ENCODE measurements at places on chromosomes 7 and 10. TPM values are rescaled to one million over a fixed set of nuclear protein-coding genes. Genes with fewer than 3 reads are reported as not detected.
A peak's percentile ranks its signal among the peaks of the same experiment; 100 is the strongest.

- no peak for DNase-seq
These were observed 70.8 kb upstream of the CDCA7L start for GRCh38 chr7:22016507-22016906.

DNA sequence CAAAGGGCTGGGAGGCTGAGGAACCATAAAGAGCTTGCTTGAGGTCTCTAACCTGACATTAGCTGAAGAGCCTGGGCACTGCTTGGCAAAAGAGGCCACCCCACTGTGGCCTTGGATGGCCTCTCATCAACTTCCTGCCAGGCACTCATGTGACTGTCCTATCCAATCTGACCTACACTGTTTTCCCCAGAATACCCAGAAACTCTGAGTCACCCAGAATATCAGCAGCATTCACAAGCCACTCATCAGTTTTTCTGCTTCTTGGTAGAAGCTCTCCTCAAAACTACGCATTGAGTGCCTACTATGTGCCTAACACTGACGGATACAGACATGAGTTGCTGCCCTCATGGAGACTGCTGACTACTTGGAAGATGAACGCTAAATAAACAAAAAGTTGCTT is 4.1 kb upstream of the NT5C2 start:
- DNase-seq, result peak; percentile 75

The IGF2BP3 gene
- total RNA-seq, result 94.2 TPM

The KIF11 gene
- 18.3 TPM for total RNA-seq

DNA sequence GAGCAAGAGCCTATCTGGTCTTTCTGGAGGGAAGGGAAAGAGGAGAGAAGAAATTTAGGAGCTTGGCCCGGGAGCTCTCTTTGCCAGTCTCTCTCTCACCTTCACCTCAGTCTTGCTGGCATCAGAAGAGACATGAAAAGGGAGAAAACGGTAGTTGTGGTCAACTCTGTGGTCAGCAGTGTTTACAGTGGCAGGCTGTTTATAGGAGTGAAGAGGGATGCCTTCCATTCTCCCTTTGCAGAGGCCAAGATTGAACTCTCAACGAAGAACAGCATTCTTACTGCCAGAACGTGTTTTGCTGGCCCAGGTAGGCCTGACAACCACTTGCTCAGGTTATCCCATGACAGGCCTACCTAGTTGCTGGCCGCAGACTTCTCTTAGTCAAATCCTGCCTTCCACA is 133.3 kb downstream of the CCDC3 start:
- no peak for DNase-seq

The MACC1 gene
- total RNA-seq, result under 0.01 TPM

DNA sequence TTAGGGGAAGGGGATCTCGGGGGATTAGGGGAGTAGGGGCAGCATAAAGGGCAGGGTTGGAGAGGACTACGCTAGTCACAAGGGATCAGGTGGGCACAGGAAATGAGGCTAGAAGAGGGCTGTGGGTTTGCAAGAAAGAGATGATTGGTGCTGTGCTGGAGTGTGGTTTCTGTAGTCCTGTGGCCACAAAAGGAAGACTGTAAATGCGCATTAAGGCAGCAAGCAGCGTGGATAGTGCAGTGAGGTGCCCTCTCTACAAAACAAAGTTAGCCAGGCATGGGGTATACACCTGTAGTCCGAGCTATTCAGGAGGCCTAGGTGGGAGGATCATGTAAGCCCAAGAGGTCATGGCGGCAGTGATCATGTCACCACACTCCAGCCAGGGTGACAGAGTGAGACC is 212.1 kb downstream of the MLLT10 start:
- no peak for DNase-seq

DNA sequence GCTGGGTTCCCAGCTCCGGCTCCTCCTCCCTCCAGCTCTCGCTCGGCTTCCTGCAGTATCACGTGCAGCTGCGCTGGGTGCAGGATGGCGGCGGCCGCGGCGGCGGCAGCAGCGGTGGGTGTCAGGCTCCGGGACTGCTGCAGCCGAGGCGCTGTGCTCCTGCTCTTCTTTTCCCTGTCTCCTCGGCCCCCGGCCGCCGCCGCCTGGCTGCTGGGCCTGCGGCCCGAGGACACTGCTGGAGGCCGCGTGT is at the start of gene CNNM1:
Gene CNNM1, plus strand, starts transcription at position 53 of the 250 bp plus-strand sequence. Its CDS starts 32 bp downstream, at position 85.
- DNase-seq, result no peak

- peak; percentile 33 for DNase-seq
These were observed 232.7 kb downstream of the IMMP2L start for GRCh38 chr7:111329367-111330234.

DNA sequence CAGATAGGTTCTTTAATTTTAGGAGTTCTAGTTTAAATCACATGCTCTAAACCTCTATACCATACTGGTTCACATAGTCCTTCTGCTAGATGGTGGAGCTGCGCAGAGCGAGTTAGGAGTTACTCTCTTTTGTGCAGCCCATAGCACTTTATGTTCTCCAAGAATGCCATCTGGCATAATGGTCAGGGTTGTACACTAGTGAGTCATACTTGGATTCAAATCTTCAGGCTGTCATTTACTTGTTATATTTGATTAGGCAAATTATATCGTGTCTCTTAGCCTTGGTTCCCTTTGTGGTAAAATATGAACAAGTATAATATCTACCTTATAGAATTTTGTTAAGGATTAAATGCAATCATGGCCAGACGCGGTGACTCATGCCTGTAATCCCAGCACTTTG is 1078.3 kb downstream of the NRG3 start:
- no peak for DNase-seq

The CTAGE15 gene
- not detected for total RNA-seq

The BLNK gene
- not detected for total RNA-seq

The CARD11 gene
- total RNA-seq, result 0.18 TPM

The FGL2 gene
- total RNA-seq, result 1.3 TPM

- no peak for DNase-seq
These were observed 170.2 kb upstream of the HABP2 start for GRCh38 chr10:113382691-113383090.

GRCh38 chr7:2494191-2495130 is 18.3 kb upstream of the GRIFIN start:
- DNase-seq, result no peak

The AKR1C8 gene
- not detected for total RNA-seq

- DNase-seq, result peak; percentile 68
These were observed 172.2 kb downstream of the RTKN2 start for GRCh38 chr10:62096256-62096933.

GRCh38 chr10:25786161-25786560 is 147.9 kb upstream of the MYO3A start:
- DNase-seq, result no peak

- no peak for DNase-seq
These were observed 199.2 kb upstream of the KMT2E start for GRCh38 chr7:104814671-104815400.

GRCh38 chr7:27890205-27890849 is 150.4 kb downstream of the TAX1BP1 start:
- DNase-seq, result no peak

- peak; percentile 20 for DNase-seq
These were observed 46.0 kb downstream of the ATAD1 start for GRCh38 chr10:87771871-87772500.
